Kidney epithelial cell (primary cell): ENCODE measurements at places on chromosomes 6 and 20. TPM values are rescaled to one million over a fixed set of nuclear protein-coding genes. Genes with fewer than 3 reads are reported as not detected.

DNA sequence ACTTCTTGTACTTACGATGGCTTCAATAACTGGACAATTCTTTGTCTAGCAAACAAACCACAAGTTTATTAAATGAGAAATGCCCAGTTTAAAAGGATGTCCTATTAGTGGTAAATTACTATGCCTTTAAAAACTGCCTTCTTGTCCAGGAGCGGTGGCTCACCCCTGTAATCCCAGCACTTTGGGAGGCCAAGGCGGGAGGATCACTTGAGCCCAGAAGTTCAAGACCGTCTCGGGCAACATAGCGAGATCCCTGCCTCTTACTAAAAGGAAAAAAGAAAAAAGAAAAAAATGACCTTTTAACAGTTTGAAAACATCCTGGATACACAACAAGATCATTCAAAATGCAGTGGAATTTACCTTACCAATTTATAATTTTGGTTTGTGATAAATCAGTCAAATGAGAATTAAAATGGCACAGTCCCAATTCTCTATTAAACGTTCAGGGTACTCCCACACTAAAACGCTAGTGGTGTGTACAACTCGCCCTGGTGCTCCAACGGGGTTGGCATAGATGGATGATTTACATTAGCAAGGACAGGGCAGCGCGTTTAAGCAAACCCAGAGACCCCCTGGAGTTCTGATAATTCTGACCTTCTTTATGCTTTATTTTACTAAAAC, 2.3 kb downstream of the ZBTB2 start:
- no peak for DNase-seq

DNA sequence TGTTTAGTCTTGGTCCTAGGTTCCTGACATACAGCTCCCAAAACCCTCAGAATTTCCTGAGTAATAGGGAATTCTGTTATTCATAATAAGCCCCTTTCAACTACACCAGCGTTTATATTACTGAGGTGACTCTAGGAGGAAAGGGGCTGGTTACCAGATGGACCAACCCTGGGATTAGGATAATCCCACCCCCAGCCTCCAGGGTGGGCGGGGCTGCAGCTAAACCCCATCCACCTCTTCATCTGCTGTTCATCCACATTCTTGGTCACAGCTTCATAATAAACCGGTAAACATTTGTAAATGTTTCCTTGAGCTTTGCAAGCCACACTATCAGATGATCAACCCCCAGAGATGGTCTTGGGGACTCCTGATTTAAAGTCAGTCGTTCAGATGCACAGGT, 38.3 kb downstream of the NINL start:
- no peak for DNase-seq

DNA sequence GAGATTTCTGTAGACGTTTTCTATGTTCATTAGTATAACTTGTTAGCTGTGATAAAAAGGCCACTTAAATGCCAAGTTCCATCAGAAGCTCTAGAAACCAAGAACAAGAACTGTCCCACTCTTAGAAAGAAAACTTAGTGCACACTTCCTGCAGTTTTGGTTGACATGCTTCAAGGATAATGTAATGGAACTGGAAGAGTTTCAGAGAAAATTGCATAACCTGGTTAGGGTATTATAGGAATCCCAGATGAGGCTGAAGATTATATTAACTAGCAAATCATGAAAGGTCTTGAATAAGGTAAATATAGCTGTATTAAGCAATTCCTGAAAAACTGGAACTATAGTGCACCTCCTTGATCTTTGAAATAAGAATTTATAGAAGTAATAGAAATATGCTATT, 1.8 kb upstream of the PHACTR2 start:
- no peak for DNase-seq

- DNase-seq = no peak
Observed at GRCh38 chr20:3402453-3402852, 5.0 kb downstream of the DNAAF9 start.

DNA sequence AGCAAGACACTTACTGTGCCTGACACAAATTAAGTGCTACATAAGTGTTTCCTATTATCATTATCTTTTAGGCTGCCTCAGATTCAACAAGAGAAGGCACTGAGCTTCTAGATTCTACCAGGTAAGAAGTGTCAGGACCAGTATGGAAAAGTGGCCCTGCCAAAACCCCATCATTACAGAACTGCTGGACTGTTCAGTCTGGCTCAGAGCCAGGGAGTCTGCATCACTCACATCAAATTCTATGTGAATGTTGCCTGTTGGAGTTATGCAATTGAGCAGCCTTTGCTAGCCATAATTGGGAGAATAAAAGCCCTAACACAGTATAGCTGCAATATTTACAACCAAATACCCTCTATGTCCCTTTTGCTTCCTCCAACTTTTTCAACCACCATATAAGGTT, 70.9 kb downstream of the ATG5 start:
- DNase-seq = no peak

DNA sequence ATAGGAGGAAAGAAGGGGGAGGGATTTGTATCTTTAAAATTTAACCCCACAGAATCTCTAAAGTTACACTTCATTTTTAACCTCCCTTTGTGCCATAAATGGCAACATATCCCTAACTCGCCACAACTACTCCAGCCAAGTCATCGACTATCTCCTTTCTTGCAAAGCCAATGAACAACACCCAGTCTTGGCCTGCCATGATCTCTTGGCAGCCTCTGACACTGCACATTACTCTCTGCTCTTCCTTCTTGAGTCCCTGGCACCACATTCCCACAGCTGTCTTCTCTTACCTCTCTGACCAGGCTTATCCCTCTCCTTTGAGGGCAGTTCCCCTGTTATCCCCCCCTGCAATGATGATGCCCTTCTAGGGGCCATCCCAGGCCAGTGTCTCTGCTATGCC, 42.5 kb downstream of the MBOAT1 start:
- DNase-seq = no peak

DNA sequence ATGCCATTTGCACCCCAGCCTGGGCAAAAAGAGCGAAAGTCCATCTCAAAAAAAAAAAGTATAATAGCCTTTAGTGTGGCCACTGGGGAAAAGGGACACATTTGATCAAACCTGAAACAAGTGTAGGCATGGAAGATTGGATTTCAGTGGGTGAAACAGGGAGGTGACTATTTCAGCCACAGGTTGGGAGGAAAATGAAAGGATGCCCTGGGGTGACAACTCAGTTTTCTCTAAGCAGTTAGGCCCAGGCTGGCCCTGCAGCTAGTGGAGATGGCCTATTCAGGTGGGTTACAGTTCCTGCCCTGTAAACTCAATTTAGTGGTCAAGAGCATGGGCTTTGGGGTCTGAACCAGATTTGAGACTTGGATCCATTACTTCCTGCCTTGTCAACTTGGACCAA, 36.4 kb downstream of the SPATA2 start:
- no peak for DNase-seq

GRCh38 chr6:137403855-137404254, 90.3 kb downstream of the OLIG3 start:
- no peak for DNase-seq

The TMEM244 gene
- total RNA-seq = not detected in 2 replicates

DNA sequence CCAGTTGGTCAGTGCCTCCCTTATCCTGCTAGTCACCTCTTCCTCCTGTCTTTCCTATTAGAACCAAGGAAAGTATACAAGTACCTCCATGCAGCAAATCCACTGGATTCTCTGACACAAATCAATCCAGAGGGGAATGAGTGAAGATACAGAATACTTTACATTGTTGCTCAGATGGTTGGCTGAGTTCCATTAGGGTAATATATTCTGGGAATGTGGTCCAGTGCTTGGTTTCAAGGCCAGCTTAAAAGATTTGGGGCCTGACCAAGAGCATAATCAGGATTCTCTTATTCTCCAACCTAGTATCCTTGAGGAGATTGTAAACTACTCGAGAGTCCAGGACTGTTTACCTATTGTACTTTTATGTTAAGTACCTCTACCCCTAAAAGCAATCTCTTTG, 23.0 kb downstream of the CARMIL1 start:
- DNase-seq = no peak

- DNase-seq = no peak
Observed at GRCh38 chr6:26233649-26234420, 131.2 kb upstream of the BTN3A2 start.

DNA sequence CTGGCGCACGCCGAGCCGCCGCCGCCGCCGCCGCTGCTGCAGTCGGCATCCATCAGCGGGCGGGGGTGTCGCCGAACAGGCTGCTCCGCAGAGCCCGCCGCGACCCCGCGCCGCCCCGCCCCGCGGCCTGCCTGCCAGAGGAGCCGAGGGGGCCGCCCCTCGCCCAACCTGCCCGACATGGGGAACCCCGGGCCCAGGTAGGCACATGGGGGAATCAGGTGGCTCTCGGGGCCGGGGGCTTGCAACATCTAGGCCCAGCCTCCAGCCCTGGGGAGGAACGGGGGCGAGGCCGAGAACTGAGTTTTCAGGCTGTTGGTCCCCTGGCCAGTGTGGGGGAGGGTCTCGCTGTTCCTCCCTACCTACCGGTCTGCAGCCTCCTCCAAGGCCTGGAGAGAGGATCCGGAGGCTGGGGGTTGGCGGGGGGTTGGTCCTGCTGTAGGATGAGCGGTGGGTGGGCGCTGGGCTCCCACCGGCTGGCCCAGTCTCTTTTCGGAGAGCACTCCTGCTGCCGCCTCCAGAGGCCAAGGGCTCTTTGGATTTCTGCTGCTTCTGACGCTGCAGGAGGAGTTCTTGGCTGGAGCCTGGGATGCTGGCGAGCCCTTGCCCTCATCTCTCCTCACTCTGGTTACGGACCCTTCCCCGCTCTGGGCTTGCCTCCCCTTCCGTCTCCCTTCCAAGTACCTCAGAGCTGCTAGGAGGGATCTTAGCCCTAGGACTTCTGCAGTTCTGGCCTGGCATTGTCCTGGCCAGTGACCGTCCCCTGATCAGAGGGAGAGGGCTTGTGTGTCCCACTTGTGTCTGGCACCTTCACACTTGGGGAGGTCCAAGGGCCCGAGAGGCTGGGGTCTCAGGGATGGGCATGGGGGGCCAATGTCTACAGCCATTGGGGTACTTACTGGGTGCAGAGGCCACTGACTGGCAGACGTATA, at the start of gene EPB41L1:
Gene EPB41L1, plus strand, starts transcription at position 41 of the 929 bp plus-strand sequence. CDS start 19,038 bp downstream, outside the sequence.
- no peak for DNase-seq

- DNase-seq = no peak
Observed at GRCh38 chr6:70377372-70377771, 35.9 kb upstream of the FAM135A start.

DNA sequence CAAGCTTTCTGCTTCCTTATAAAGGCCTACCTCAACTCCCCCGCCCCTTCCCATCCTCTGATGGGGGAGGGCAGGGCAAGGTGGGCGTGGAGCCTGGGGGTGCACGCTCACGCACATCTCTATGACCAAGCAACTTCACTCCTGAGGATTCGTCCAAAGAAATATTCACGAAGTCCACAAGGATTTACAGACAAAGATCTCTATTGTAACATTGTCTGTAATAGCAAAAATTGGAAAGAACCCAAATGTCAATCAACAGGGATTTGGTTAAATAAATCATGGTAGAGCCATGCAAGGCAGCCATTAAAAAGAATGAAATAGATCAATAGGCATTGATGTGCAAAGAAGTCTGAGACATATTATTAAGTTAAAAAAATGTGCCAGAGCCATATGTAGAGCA, 130.4 kb upstream of the AFDN start:
- DNase-seq = no peak

The ADGB gene
- total RNA-seq = not detected in 2 replicates

GRCh38 chr6:86934365-86934764, 3.0 kb upstream of the HTR1E start:
- DNase-seq = no peak

DNA sequence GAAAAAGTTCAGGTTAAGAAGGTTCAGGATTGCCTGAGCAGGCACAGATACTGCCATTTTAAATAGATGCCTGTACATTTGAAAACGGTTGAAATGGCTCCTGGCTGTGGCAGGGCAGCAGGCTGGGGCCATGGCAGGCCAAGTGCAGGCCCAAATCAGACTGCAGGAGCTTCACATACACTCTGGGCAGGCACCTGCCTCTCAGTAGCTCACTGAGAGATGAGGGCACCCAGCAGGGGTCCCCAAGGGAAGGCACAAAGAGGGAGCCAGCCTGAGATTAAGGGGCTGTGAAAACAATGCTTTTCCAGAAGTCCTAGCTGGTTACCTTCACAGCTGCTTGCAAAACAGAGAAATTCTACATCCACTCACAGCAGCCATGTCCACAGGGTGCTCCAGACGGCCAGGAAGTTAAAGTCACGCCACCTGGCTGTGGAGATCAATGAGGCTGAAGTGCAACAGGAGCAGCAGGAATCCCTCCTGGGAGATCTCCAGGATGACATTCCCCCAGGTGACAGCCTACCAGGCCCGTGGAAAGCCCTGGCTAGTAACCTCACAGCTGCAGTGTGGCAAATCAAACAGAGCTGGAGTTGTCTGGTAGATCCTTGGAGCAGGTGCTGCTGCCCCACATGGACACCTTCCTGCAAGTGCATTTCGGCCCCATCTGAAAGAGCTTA, 6.2 kb upstream of the RAET1E start:
- DNase-seq = no peak

The RIMS4 gene
- total RNA-seq = not detected in 2 replicates

DNA sequence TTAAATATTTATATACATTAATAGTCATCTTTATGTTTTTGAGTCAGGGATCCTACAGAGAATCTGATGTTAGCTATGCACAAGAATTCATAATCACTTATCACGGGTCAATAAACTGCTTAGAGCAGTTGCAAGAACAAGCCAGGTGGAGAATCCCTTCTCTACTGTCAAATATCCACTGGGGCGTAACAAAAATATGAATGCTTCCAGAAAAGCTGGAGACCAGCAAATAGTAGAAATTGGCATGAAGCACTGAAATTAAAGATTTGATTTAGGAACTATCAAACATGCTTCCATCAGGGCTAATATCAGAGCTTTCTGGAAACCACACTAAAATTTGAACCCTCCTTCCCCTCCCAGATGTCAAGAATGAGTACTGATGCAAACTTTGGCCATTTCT, 37.3 kb downstream of the ADGRG6 start:
- DNase-seq = no peak

The CAPN11 gene
- total RNA-seq = not detected in 2 replicates

- peak; percentile 71 for DNase-seq
Observed at GRCh38 chr20:58251979-58252591, 23.6 kb upstream of the ANKRD60 start.

The COX4I2 gene
- 0.25 TPM in 1 of 2 replicates, not detected in the other for total RNA-seq

DNA sequence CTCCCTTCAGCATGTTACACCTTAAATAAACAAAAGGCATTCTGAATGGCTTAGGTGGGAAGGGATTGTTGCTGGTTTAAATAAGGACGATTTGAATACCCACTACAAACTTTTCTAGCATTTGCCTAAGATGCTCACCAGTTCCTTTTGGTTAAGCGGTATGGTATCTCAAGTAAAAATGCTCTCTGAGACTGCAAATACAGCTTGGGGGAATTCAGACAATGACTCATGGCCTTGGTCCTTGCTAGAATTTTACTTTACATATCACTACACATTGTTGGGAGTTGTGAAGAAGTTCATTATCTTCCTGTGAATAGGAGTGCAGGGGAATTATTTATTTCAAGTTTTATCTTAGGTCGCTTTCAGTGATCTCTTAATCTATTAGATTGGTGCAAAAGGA, 670.7 kb downstream of the UTRN start:
- DNase-seq = no peak

The C6orf163 gene
- 0.55 and 0.71 TPM in 2 replicates for total RNA-seq

GRCh38 chr6:2956930-2957685, 14.3 kb downstream of the SERPINB6 start:
- no peak for DNase-seq

GRCh38 chr6:144140867-144141266, 9.4 kb upstream of the STX11 start:
- DNase-seq = no peak

The RNF144B gene
- 13.2 and 15.5 TPM in 2 replicates for total RNA-seq

- no peak for DNase-seq
Observed at GRCh38 chr6:169881976-169882375, 130.6 kb downstream of the ERMARD start.

- DNase-seq = peak; percentile 16
Observed at GRCh38 chr20:43507150-43508080, at the start of gene L3MBTL1. TSS of gene L3MBTL1 (plus strand) at chr20:43507697. CDS start at chr20:43513504, 5,807 bp downstream.

- DNase-seq = no peak
Observed at GRCh38 chr6:26124781-26125685, 37.8 kb downstream of the HFE start.

The PSORS1C2 gene
- not detected in 2 replicates for total RNA-seq
